Subcutaneous preadipocyte (primary cell): ENCODE measurements at places on chromosomes 3 and 15. TPM values are rescaled to one million over a fixed set of nuclear protein-coding genes. Genes with fewer than 3 reads are reported as not detected.

Gene SH2D7
- not detected in 2 replicates for total RNA-seq

Gene ZPLD1
- total RNA-seq = not detected in 2 replicates

Gene LEKR1
- total RNA-seq = 0.20 and 2.2 TPM in 2 replicates

Gene SHF
- total RNA-seq = 0.73 and 0.78 TPM in 2 replicates

Gene MCCC1
- 18.0 and 21.1 TPM in 2 replicates for total RNA-seq

Gene ANKDD1A
- 6.1 and 7.0 TPM in 2 replicates for total RNA-seq

Gene SERPINI1
- total RNA-seq = 0.78 and 1.5 TPM in 2 replicates

Gene COMMD4
- total RNA-seq = 61.8 and 73.1 TPM in 2 replicates

Gene THRB
- total RNA-seq = 5.9 and 6.8 TPM in 2 replicates

Gene LMAN1L
- total RNA-seq = not detected in 2 replicates

Gene ILDR1
- total RNA-seq = not detected in 2 replicates

Gene TPM1
- total RNA-seq = 40.4 and 68.4 TPM in 2 replicates

Gene TM6SF1
- total RNA-seq = 0.20 TPM in 1 of 2 replicates, not detected in the other

Gene RNF168
- 18.0 and 29.5 TPM in 2 replicates for total RNA-seq

Gene IL5RA
- not detected in 2 replicates for total RNA-seq

Gene ICE2
- total RNA-seq = 20.6 and 33.4 TPM in 2 replicates

Gene TEX55
- total RNA-seq = not detected in 2 replicates

Gene SMCO1
- under 0.01 TPM in 1 of 2 replicates, not detected in the other for total RNA-seq

Gene NR1I2
- 0.20 TPM in 1 of 2 replicates, not detected in the other for total RNA-seq

Gene GOLGA8N
- 1.8 and 2.2 TPM in 2 replicates for total RNA-seq

Gene FEZF2
- total RNA-seq = not detected in 2 replicates

Gene THPO
- total RNA-seq = under 0.01 and 0.37 TPM in 2 replicates

Gene APBA2
- total RNA-seq = 2.3 and 2.9 TPM in 2 replicates

Gene MYL3
- total RNA-seq = not detected in 2 replicates

Gene HLTF
- 32.0 and 42.0 TPM in 2 replicates for total RNA-seq

Gene SPINK8
- total RNA-seq = not detected in 2 replicates

Gene SEMA3G
- total RNA-seq = 0.20 TPM in 1 of 2 replicates, not detected in the other

Gene USP3
- total RNA-seq = 46.3 and 56.7 TPM in 2 replicates

Gene ITIH1
- total RNA-seq = not detected in 2 replicates

Gene ALS2CL
- 0.37 and 0.59 TPM in 2 replicates for total RNA-seq

Gene FBXW12
- total RNA-seq = 0.20 TPM in 1 of 2 replicates, not detected in the other

Gene LHFPL4
- total RNA-seq = under 0.01 TPM in 2 replicates

Gene TMEM39A
- 30.5 and 66.7 TPM in 2 replicates for total RNA-seq

Gene CD96
- total RNA-seq = not detected in 2 replicates

Gene SPTSSB
- total RNA-seq = 0.20 and 0.37 TPM in 2 replicates
